Osteoblast (primary cell): ENCODE measurements at places on chromosomes 3 and 15. TPM values are rescaled to one million over a fixed set of nuclear protein-coding genes. Genes with fewer than 3 reads are reported as not detected.
A peak's percentile ranks its signal among the peaks of the same experiment; 100 is the strongest.

CELSR3 gene
- 1.2 and 1.4 TPM in 2 replicates for total RNA-seq

- no peak for DNase-seq
Observed at GRCh38 chr15:91409387-91409786, 309.3 kb downstream of the SV2B start.

DNA sequence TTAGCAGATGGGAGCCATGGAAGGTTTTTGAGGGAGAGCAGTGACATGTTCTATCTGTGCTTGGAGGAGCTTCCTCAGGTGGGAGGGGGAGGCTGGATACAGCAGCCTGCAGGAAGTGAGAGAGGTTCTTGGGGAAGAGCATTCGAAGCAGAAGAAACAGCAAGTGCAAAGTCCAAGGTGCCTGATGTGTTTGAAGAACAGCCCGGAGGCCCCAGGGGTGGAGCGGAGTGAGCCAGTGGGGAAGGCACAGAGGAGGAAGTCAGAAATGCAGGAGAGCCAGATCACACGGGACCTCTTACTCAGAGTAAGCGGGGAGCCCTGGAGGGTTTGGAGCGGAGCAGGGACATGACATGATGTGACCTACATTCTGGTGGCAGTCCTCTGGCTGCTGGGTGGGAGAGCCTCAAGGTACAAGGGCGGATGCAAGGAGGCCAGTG, 10.8 kb downstream of the ITGA11 start:
- no peak for DNase-seq

DNA sequence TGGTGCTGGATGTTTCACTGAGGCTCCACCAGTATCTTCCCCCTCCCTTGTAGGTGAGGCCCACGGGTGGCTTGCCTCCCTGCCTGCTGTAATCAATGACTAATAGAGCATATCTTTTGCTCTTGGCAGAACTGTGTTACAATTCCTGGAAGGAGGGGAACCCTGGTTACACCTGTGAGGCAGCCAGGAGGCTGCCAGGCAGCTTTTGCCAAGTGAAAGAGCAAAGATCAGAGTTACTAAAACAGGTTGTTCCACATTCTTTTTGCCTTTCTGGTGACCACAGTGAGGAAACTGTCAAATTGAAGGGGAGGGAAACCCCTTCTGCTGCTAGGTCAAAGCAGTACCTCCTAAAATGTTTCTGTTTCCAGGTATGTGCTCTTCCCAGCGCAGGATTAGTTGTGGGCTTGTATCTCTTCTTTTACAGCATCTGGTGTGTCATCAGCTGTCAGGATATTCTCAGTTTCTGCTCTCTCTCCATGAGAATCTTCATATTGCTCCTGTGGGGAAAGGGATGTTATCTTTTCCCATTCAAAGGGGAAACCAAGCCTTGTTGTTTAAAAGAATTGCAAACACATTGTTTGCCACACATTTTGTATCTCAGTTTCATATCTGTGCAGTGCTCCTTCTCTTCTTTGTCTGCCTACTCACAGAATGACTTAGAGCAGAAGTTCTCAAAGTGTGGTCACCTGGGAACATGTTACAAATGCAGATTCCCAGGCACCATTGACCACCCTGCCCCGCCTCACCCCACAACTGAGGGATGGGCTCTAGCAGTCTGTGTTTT, 137.4 kb upstream of the UMPS start:
- no peak for DNase-seq

- DNase-seq = peak; percentile 81
Observed at GRCh38 chr3:52793702-52794611, 639 bp upstream of the ITIH3 start.

DNA sequence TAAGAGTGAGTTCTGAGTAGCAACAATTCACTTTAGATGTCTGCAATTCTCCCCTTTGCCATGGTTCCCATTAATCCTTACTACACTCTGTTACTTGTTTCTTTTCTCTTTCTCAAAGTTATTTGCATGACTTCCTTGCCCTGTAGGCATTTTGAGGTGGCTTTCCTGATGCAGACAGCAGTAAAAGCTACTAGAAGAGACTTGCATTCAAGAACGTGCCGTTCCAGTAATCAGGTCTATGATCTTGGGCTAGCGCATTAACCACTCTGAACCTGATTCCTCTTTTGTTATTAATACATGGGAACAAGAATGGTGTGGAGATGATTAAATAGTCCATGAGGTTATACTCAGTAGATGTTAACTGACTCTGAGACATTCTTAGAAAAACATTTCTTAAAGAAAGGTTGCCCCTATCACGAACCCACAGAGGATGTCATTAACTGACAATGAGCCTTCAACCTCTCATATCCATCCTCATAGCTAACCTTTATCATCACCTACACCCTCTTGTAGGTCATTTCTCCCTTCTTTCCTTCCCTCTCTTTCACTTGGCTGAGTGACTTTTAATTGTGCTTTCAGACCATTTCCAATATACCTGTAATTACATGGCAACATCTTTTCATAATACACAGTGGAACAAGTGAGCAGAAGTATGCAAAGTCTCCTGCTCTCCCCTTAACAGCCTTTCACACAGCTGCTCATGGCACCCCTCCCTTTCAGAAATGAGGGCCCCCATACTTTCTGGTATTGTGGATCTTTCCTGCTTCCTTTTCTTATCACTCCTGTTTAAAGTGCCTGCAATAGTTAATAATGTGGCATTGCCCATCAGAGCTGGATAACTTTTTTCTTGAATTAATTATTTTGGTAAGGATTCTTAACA, 175.9 kb downstream of the CHST2 start:
- no peak for DNase-seq

GRCh38 chr3:21152555-21152954, 598.5 kb downstream of the ZNF385D start:
- no peak for DNase-seq

C3orf62 gene
- 1.8 and 3.6 TPM in 2 replicates for total RNA-seq

DNA sequence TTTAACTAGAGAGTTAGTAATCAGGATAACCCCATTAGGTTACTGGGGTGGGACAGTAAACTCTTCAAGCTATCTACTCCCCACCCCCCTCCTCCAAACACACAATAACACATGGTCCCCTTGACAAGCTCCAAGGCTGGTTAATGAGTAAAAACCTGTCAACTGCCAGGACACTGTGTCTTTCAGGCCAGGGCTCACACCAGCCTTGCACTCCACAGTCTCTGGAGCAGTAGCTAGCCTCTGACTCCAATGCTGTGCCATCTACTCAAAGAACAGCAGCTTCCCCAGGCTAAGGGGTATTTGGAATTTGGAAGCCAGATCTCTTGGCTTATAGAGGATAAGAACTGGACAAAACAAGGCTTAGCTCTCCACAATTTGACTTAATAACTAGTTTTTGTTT, 115.8 kb downstream of the LRIG1 start:
- no peak for DNase-seq

GHSR gene
- not detected in 2 replicates for total RNA-seq

- DNase-seq = peak; percentile 86
Observed at GRCh38 chr3:126212620-126213378, 32.4 kb upstream of the ALDH1L1 start.

SLC24A5 gene
- not detected in 2 replicates for total RNA-seq

GRCh38 chr15:90002428-90002844, 1.3 kb downstream of the ZNF710 start:
- peak; percentile 62 for DNase-seq

A4GNT gene
- not detected in 2 replicates for total RNA-seq

GRCh38 chr3:130894130-130894985, 474 bp downstream of the ATP2C1 start:
- DNase-seq = peak; percentile 85

GASK1A gene
- 0.72 and 0.88 TPM in 2 replicates for total RNA-seq

DNA sequence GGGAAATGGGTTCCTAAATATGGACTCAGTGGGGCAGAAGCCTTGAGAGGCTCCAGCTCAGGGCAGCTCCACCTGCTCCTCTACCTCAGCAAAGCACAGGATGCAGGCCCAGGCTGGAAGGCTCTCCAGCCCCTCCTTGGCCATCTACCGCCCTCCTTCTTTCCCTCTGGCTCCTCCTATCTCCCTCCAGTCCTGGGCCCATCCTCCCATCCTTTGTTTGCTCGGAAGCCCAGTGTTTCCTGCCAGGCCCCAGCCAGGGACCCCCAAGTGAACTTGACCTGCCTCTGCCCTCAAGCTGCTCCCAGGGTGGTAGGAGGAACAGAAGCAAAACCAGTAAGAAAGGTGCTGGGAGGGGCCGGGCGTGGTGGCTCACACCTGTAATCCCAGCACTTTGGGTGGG, 20.1 kb downstream of the MAPKAPK3 start:
- peak; percentile 54 for DNase-seq

- DNase-seq = no peak
Observed at GRCh38 chr15:76973362-76973743, 21.6 kb upstream of the PSTPIP1 start.

GRCh38 chr3:50154476-50154839, 666 bp upstream of the SEMA3F start:
- peak; percentile 91 for DNase-seq

SYNPR gene
- total RNA-seq = not detected in 2 replicates

ABCC5 gene
- total RNA-seq = 18.0 and 19.2 TPM in 2 replicates

GOLGA6A gene
- under 0.01 TPM in 1 of 2 replicates, not detected in the other for total RNA-seq

GRCh38 chr3:123700791-123701722, 116.2 kb upstream of the HACD2 start:
- no peak for DNase-seq

- DNase-seq = peak; percentile 82
Observed at GRCh38 chr3:159458010-159458409, 530.6 kb upstream of the IL12A start.

DNA sequence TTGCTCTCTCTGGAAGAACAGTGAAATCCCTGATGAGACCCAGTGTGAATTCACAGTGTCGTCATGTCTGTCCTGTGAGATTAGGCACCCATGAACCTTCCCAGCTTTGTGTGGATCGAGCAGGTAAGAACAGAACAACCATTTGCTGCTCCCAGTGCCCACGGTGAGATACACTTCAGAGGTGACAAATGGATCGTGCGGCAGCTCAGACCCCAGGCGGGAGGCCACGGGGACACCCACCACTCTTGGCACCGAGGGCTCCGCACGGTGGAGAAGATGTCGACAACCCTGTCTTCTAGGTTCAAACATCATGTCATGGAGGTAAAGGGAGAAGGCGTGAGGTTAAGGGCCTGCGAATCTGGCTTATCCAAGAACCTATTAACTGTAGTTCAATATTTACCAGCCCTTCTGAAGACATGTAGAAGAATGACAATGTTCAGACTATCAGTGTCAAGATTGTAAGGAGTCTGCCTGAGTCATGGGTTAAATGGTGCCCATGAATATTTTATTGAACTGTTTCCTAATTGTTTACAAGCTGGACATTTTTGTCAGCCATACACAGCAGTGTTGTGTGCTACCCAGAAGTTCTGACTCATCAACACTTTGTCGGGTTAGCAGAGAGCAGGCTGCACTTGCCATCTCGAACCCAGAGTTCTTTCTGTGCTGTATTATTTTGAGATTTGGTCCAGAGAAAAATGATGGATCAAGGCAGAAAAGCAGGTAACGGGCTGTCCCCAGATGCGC, 15.5 kb upstream of the PCSK6 start:
- peak; percentile 23 for DNase-seq

ZNF106 gene
- 89.0 and 94.6 TPM in 2 replicates for total RNA-seq

ZNF860 gene
- total RNA-seq = 0.59 and 0.72 TPM in 2 replicates

THSD4 gene
- 15.6 TPM in 2 replicates for total RNA-seq

GRCh38 chr3:14439501-14440167, 37.2 kb downstream of the SLC6A6 start:
- DNase-seq = peak; percentile 87

DNA sequence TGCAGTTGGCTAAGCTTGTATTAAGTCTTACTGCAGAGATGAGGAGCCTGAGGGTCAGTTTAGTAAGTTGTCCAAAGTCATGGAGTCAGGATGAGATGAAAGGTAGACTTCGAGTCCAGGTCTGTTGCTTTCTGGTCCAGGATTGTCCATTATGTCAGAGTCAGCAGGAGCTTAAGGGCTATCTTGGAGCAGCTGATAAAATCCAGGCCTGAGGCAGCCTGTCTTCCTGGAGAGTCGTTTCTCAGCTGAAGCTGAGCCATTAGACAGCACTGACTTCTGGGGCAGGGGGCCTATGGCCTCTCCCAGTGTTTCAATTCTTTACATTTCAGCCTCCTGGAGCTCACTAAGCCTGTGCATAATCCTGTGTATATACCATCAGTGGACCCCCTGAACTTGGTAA, 219.5 kb upstream of the GAP43 start:
- DNase-seq = peak; percentile 9

BMF gene
- total RNA-seq = 8.0 TPM in 2 replicates

CGNL1 gene
- total RNA-seq = 1.1 and 1.5 TPM in 2 replicates

IGF1R gene
- 18.8 and 30.9 TPM in 2 replicates for total RNA-seq

DNA sequence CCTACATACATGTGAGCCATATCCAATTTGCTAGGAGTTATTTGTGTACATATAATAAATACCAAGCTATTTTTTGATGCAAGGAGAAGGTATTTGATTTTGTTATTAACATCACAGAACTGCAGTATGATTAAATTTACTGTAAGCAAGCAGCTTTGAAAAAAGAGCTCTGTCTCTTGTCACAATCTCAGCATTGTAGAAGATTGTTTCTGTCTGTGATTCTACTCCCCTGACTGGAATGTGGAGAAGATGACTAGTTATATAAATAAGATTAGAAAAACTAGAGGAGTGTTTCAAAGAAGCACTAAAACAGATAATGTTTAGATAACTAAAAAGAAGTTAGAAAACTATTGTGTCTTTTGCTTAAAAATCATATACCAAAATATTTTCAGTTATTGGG, 17.1 kb upstream of the DCBLD2 start:
- DNase-seq = no peak

- peak; percentile 65 for DNase-seq
Observed at GRCh38 chr3:146024260-146024659, 136.7 kb downstream of the PLOD2 start.

- no peak for DNase-seq
Observed at GRCh38 chr3:31391150-31391549, 141.6 kb upstream of the STT3B start.

ARGFX gene
- not detected in 2 replicates for total RNA-seq

GRCh38 chr3:133840767-133841166, 35.2 kb downstream of the SRPRB start:
- peak; percentile 25 for DNase-seq
